Renal pelvis (tissue), 12 donors: ENCODE measurements at places on chromosomes 5 and 9. TPM values are rescaled to one million over a fixed set of nuclear protein-coding genes. Genes with fewer than 3 reads are reported as not detected.

- DNase-seq: no peak
Measured at GRCh38 chr5:157598350-157598936, 22.9 kb upstream of the ADAM19 start.

GRCh38 chr9:86604741-86605140 lies 250.5 kb upstream of the TUT7 start:
- DNase-seq: no peak

DNA sequence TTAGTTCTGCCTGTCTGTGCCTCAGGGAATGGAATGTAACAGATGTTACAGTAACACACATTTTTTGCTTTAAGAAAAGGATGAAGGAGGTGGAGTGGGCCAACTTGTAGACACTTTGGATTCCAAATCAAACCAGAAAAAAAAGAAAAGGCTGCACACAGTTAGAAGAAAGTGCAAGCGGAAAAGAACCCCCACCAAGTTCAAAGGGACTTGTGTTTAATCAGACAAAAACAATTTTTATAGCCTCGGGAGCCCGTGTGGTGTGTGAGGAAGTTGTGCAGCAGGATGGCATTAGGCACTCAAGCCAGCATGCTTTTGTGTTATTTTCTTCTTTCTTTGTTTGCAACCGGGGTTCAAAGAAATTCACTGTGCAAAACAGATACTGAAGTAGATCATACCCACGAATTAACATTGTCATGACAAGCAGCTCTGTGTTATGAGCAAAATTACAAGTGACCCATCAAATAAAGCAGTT lies 189.5 kb downstream of the SEMA5A start:
- DNase-seq: no peak

GRCh38 chr9:87071473-87071872 lies 124.2 kb upstream of the GAS1 start:
- DNase-seq: no peak

GRCh38 chr9:97682242-97682641 lies 14.9 kb downstream of the XPA start:
- DNase-seq: no peak

GRCh38 chr9:128636556-128637530 lies 19.8 kb downstream of the DYNC2I2 start:
- no peak for DNase-seq

GRCh38 chr9:137046088-137046787 lies at the start of gene NPDC1:
Gene NPDC1 (minus strand): TSS chr9:137046177. CDS start chr9:137045989, 188 bp downstream.
- DNase-seq: peak; percentile 80

DNA sequence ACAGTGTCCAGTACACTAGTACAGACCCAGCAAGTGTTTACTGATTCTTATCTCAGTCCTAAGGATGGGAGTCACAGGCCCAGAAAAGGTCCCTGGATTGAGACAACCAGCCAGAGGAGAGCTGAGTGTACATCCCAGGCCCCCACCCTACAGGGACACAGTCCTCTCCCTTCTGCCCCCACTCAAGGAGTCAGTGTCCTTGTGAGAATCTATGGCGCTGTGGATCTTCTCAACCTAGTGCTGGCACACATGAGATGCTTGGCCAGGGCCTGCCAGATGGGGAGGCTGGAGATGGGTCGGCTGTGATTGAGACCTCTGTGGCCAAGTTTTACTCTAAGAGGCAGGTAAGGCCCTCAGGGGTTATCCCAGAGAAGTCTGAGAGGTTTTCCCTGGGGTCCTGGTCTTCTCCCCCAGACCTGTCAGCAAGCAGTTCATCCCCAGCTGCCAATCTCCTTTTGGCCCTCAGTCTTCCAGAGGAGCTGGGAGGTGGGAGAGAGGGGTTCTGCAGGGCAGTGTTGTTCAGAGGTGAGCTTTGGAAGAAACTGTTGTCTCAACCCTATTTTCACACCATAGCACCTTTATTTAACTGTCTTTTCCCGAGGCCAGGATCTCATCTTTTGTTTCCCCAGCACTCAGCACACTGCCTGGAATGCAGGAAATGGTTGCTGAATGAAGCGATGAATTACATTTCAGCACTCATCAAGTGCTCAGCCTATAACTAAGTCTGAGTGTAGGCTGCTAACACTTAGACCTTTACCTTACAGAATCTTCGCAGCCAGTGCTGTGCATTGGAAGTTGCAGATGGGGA lies 3.2 kb upstream of the NSD1 start:
- no peak for DNase-seq

- DNase-seq: no peak
Measured at GRCh38 chr9:133524679-133525228, at the start of gene MYMK. Gene MYMK (minus strand): TSS chr9:133524959. CDS start chr9:133524844, 115 bp downstream.

- no peak for DNase-seq
Measured at GRCh38 chr9:131237931-131238401, 38.3 kb downstream of the FAM78A start.

DNA sequence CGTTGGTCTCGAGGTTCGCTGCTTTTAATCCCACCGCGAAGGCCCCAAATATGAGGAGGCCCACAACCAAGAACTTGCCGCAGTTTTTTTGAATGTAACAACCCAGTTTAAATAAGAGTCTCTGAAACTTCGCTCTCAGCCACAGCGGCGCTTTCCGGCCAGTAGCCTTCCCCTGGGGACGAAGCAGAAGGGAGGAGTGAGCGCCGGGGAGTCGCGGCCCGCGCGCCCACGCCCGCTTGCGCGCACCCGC lies 10.4 kb downstream of the PTCH1 start:
- no peak for DNase-seq

DNA sequence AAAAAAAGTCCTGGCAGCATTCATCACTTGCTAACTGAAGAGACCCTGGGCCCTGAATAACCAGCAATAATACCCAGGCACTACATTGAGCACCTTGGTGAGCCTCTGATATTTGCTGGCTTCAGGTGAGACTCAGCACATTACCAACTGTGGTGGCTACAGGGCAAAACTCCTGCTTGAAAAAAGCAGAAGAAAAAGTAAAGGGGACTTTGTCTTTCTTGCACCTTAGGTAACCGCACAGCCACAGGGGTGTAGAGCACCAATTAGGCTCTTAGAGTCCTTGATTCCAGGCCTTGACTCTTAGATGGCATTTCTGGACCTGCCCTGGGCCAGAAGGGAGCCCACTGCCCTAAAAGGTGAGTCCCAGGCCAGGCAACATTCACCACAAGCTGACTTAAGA lies 269.5 kb downstream of the AUH start:
- no peak for DNase-seq

MYOT gene
- 1.7 TPM for polyA plus RNA-seq

LCN6 gene
- not detected for polyA plus RNA-seq
